GM23338 (cell line): ENCODE measurements at places on chromosomes 1 and 21. TPM values are rescaled to one million over a fixed set of nuclear protein-coding genes. Genes with fewer than 3 reads are reported as not detected.

Gene PRAMEF14
- total RNA-seq: not detected in 2 replicates

Gene VWA1
- total RNA-seq: 21.9 and 31.5 TPM in 2 replicates

DNA sequence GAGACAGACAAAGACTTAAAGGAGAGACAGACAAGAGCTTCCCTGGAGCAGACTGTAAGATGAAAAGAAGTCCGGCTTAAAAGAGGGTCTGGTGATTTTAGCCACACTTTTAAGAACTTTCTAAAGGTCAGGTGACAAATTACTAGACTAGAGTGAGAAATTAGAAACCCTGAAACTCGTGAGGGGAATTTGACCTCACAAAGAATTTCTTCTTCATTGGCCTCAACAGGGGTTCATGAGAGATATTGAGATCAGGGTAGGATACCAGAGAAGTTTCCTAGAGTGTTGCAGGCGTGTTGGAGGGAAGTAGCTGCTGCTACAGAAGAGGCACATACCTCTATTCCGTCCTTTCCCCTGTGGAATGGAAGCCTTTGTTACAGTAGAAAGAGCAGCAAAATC lies 884.4 kb downstream of the KCNT2 start:
- DNase-seq: no peak
- H3K4me1 ChIP-seq: peaks cover 7% of the 10 kb centered on the region
- H3K27ac ChIP-seq: no peak overlapping the region
- no peaks in the 10 kb centered on the region for H3K27me3 ChIP-seq
- H3K36me3 ChIP-seq: no peaks in the 10 kb centered on the region
- no peak overlapping the region for H3K4me3 ChIP-seq

GRCh38 chr1:226945106-226945857 lies 5.2 kb downstream of the COQ8A start:
- no peak overlapping the region for H3K4me3 ChIP-seq
- H3K4me1 ChIP-seq: peaks cover 28% of the 10 kb centered on the region
- H3K27ac ChIP-seq: no peak overlapping the region
- H3K36me3 ChIP-seq: no peaks in the 10 kb centered on the region
- peak; percentile 41 for DNase-seq
